ENCODE measurements at places on chromosomes 3 and 15. TPM values are rescaled to one million over a fixed set of nuclear protein-coding genes. Genes with fewer than 3 reads are reported as not detected.
A peak's percentile ranks its signal among the peaks of the same experiment; 100 is the strongest.

Gene AGTR1
- not detected for total RNA-seq

Gene ZNF385D
- 3.2 TPM for total RNA-seq

Gene VIPR1
- total RNA-seq, result 21.3 TPM

DNA sequence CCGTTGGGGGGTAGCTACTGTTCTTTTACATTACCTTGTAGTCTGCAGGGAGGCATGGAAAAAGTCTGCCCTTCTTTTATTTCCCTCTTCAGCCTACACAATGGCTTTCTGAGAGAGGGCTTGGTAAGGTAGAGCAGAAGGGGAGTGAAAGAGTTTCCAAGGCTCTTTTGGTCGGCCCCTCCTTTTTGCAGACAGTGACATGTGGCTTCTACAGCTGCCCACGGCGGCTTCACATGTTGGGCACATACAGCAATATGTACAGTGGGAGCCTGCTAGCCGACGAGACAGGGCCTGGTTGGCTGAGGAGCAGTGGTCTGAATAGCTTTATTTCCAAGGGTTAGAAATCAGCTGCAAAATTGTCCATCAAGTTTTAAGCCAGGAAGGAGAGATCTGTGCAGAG is 4.0 kb downstream of the INAFM2 start:
- no peak for DNase-seq

DNA sequence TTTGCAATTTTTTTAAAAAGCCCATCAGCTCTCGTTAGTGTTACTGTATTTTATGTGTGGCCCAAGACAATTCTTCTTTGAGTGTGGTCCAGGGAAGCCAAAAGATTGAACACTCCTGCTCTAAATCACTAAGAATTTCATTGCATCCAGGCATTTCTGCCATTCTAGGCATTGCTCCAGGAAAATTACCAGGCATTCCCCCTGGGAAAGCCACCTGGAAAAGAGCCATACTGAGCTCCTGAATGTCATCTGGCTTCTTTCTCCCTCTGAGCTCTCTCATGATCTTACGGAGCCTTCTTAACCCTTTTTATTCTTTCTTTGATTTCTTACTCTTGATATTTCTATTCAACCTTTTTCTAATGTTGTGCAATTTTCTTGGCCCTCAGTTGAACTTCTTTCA is 202.2 kb downstream of the DOCK3 start:
- no peak for DNase-seq

DNA sequence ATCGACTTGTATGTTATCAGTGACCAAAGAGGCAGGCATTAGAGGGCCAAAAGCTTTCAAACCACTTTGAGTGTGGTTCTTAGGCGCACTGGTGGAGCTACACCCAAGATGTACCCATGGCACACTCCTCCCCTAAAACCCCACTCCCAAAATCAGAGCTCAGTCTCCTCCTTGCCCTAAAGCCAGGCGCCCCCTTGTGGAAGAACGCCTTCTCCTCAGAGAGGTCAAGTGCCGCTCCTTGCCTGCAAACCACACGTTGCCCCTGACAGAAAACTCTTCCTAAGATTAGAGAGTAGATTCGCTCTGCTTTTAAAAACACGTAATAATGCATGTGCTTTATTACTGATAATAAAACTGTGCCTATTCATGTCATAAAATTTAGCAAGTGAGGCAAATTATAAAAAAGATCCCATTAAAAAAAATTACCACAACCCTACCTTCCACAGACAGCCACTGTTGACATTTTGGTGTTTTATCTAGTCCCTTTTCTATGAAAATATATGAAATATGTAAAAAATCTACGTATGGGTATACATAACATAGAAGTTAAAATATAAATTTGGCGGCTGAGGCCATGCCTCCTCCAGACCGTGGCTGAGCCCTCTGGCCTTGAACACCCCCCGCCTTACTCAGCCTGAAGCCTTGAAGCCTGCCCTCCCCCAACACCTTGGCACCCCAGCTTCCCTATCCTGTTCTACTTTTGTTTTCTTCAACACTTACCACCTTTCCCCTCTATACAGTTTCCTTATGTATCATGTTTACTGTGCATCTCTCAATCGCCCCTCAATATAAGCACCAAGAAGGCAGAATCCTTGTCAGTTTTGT is 33.5 kb downstream of the BCL2L10 start:
- DNase-seq, result no peak

DNA sequence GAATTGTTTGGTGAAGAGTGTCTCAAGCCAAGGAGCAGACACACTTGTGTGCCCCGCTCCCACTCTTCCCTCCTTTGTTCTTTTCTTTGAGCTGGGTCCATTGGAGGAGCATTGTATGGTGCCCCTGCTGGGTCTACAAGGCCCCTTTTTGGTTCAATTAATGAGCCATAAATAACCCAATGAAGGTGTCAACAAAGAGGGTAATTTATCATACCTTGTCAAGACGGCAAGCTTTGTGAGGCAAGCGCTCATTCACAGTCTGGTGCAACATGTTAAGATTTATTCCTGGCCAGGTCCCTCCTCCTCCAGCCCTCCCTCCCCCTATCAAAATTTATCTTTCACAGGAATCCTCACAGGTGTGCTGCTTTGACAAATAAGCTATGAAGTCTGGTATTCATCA is 300.1 kb downstream of the RORA start:
- DNase-seq, result no peak

GRCh38 chr15:62894322-62895085 is 148.0 kb upstream of the TPM1 start:
- no peak for DNase-seq

- DNase-seq, result no peak
These were observed 233.8 kb downstream of the NTRK3 start for GRCh38 chr15:88022716-88023115.

DNA sequence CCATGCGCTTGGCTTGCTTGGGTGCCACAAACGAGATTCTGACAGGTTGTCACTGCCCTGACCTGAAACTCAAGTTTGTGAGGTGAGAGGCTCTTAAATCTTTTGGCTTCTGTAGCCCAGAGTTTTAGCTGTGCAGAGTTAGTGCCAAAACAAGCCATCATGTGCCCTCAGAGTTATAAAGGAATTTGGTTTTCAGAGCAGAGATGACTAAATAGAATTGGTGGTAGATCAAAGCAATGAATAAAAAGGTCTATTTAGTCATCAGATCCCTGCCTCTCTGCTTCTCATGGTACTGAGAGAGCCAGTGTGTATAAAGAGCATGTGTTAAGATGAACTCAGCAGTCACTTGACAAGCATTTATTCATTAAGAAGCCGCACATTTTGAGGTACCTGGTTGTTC is 207.5 kb upstream of the DPH6 start:
- peak; percentile 62 for DNase-seq
